ENCODE measurements at places on chromosomes 2 and 18.

- peak; percentile 77 for DNase-seq
These were observed 84.6 kb downstream of the DNMT3A start for GRCh38 chr2:25257032-25257552.

- DNase-seq: no peak
These were observed 34.0 kb upstream of the COL3A1 start for GRCh38 chr2:188940171-188940570.

DNA sequence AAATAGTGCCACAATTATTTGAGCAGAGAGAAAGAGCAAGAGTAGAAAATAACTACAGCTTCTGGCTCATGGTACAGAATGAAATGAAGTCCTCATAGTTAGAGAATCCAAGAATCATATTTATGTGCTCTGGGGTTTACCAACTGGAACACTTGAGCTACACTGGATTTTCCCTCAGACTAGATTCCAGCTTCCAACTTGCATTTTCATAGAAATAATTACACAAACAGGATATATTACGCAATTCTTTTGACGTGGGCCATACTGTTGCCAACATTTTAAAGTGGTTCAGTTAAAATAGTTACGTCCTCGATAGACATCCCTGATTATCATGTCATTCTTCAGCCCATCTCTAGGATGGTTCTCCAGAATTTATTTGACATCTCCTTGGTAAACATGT, 129.2 kb downstream of the ETAA1 start:
- no peak for DNase-seq

DNA sequence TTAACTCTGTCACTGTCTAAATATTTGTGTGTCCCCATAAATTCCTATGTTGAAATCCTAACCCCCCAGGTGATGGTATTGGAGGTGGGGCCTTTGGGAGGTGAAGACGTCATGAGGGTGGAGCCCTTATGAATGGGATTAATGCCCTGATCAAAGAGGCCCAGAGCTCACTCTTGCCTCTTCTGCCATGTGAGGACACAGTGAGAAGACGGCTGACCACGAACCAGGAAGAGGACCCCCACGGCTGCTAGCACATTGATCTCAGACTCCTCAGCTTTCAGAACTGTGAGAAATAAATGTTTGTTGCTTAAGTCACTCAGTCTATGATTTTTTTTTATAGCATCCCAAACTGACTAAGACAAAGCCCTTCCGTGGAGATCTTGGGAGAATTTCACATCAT, 71.2 kb downstream of the BCL2L11 start:
- no peak for DNase-seq

DNA sequence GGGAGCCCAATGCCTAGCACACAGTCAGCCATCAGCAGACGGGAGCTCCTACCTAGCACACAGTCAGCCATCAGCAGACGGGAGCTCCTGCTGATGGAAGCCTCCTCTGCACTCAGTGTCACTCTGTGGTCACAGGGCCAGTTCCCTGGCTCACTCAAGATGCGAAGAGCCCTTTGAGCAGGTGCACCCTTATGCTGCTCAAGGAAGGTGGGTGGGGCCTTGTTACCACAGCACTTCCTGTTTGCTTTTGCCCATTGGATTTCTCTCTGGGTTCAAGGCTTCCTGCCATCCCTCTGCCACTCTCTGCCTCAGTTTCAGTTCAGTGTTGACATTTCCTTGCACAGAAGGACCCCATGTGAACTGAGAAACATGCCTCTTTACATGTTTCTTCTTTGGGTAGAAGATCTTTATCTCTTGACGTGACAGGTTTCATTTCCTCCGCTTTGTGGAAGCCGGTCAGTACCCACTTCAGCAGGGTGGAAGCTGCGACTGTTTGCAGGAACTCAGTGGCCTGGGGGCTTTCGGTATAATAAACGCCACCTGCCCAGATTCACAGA, 11.6 kb downstream of the TRIB2 start:
- no peak for DNase-seq

DNA sequence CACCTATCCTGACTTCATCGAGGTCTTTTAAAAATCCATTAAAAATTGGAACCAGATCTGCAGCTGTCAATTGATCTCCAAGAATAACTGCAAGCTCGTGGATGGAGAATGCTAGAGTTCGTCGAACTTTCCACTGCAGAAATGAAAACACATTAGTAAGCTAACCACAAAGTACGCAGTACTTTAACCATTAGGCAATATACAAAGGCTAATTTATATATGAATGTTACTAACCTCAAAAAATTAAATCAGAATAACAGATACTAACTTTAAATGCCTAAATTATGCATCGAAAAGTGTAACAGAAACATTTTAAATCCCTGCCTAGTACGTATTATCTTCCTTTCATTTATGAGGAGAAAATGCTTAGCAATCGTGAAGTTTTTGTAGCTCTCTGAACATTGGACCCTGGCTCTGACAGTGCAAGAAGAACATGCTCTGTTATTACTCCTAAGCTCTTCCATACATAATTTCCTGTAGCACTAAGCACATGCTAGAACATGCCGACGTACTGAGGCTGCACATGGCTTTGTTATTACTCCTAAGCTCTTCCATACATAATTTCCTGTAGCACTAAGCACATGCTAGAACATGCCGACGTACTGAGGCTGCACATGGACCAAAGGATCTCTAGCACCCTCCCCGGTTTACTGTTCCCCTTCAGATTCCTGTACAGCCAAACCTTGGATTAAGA, 57.0 kb downstream of the PPP4R1 start:
- no peak for DNase-seq

DNA sequence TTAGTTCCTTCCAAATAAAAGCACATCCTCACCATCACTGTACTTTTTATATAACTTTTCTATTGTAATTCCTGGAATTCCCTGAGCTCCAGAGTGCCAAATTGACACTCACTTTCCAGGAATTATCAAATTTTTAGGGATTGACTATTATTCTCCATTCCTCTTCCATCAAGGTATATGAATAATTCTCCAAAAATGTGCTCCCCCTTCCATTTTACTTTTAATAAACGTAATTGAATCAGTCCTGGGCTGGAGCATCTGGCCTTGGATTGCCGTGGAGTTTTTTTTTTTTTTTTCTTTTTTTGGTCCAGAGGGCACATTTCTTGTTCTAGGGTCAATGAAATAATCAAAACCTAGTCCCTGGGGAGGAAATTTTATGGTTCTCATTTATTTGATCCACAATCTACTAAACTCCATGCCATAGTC, 304.3 kb downstream of the CDCA7 start:
- no peak for DNase-seq

DNA sequence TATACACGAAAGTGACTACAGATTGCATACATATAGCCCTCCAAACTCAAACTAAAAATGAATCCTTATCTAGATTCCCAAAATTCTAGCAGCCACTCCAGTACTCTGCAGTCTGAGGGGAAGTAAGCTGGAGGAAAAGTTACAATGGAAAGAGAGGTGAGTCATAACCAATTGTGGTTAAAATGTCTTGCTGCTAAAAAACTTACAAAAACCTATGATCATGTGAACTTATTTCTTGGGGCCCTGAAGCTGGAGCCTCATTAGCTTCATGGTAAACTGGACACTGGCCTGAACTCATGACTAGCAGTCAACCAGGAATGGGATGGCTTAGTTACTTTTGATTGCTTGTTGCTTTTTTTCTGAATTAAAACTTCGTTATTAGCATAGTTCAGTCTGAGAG, 175.9 kb downstream of the SLC4A3 start:
- no peak for DNase-seq

GRCh38 chr2:216006164-216006663, 7.1 kb downstream of the MREG start:
- no peak for DNase-seq

Measured in femur (tissue), 1 donor.